ENCODE measurements at places on chromosomes 16 and 17. TPM values are rescaled to one million over a fixed set of nuclear protein-coding genes. Genes with fewer than 3 reads are reported as not detected.

The TMIGD1 gene
- not detected for total RNA-seq

The SPATA22 gene
- 2.6 TPM for total RNA-seq

The LPCAT2 gene
- total RNA-seq, result 19.4 TPM

The NOXO1 gene
- not detected for total RNA-seq

The TMEM92 gene
- not detected for total RNA-seq

The TP53TG3 gene
- not detected for total RNA-seq

The CES1 gene
- total RNA-seq, result 77.8 TPM

The EME2 gene
- 2.3 TPM for total RNA-seq

All from subcutaneous adipose tissue (tissue), 4 donors.